ENCODE measurements at places on chromosomes 7 and 10.

- no peak for DNase-seq
Measured at GRCh38 chr10:84311576-84311975, 16.8 kb upstream of the CCSER2 start.

- DNase-seq: no peak
Measured at GRCh38 chr7:50409856-50410745, 40.0 kb downstream of the FIGNL1 start.

DNA sequence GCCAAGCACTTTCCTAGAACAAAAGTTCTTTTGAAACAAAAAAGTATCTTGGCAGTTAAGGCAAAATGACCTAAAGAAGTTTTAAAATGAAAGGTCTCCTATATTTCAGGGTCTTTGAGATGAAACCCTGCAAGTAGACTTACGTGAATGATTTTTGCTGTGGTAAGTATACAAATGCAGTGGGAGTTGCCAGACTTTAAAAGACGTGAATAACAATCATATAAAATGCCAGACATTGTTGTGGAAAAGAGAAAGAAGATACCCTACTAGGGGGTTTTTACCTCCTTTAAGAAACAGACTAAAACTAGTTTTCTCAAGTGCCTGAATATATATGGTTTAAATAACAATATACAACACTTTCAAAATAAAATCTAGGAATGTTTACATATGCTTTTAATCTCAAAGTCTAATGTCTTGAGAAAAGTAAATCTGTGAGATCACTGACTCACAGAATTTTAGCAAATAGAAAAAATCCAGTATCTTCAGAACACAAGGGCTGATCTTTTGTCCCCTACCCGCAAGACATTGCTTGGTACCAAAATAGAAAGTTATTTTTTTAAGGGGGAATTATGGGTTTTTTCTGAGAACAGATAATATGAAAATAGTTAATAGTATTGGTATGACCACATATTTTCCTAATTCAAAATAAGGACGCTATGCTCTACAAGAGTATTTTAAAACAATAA, 29.5 kb downstream of the LRRC17 start:
- DNase-seq: no peak

GRCh38 chr10:111117528-111118277, 40.9 kb downstream of the ADRA2A start:
- DNase-seq: no peak

DNA sequence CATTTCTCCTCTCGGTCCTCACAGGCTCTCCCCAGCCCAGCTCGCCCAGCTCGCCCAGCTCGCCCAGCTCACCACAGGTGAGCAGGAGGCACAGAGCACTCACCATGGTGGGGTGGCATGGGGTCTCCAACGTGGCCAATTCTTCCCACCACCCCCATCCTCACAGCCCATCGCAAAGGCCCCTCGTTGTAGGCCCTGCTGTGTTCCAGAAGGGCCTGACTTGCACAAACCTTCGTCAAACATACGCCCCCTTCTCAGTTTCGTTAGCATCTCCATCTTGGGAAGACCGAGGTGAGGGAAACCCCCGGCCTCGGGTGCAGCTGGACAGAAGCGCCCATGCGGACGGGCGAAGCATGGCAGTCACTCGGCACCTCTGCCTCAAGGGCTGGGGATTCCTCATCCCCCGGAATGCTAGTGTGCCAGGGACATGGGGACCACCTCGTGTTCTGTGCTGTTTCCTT, 304.6 kb downstream of the TNS3 start:
- no peak for DNase-seq

DNA sequence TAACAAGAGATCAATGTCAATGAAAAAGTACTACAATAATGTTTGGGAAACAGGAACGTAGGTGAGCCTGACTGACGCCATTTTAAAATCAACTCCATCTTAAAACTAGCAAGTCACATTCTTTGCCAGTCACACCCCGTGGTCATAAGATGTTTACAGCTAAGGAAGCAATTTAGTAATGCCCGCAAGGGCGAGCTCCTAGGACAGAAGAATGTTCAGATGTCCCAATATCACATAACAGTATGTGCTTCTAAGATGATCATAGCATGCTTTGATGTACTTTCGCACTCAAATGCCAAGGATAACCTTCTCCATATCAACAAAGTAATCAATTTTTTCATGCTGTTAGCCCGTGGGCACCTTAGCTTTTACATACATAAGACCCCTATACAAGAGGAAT, 113.8 kb upstream of the EGFR start:
- no peak for DNase-seq

DNA sequence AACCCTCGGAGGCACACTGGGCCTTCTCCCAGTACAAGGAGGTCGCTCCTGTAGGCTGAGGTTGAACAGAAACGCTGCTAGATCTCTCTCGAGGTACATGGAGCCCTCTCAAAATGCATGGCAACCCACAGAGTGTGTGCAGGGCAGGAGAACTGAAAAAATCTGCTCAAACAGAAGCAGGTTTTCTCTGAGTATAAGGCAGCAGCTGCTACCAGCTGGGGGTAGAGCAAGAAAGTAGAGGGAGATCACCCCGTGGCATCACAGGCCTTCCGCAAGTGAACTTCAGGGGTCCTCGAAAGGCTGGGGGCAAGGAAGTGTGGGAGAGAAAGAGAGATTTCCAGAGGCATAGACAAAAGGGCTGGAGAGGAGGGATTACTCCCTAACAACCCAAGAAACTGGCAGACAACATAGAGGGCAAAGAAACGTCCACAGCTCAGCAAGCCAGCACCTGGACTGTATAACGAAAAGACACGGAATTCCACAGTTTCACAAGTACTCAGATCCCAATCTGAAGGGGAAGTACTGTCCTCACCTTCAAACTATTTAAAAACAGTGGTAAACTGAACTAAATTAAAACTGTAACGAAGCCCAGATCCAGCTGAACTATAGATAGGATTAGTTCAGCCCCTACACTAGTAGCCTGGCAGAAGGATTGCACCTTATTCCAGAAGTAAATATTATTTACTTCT, 299.2 kb downstream of the IPMK start:
- DNase-seq: no peak

DNA sequence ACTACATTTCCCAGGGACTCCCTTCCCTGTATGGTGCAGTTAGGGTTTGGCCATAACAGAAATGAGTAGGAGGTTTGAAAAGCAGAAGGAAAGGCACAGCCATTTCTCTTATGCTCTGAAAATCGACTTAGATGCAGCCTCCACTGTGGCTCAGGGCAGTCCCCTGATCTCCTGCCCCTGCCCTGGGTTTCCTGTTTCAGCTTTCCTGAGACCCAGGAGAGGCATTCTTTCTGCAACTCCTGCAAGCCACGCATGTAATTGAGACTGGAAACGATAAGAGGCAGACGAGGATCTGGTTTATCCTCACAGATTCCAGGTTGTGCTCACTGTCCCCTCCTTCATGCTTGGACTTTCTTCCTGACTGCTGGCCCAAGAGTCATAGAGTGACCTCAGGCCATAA, 461.2 kb upstream of the VSTM2A start:
- DNase-seq: no peak

GRCh38 chr7:107486041-107486440, 16.2 kb downstream of the GPR22 start:
- DNase-seq: no peak

Data from NCI-H1417 (cell line).